ENCODE measurements at places on chromosomes 1 and 21. TPM values are rescaled to one million over a fixed set of nuclear protein-coding genes. Genes with fewer than 3 reads are reported as not detected.

DNA sequence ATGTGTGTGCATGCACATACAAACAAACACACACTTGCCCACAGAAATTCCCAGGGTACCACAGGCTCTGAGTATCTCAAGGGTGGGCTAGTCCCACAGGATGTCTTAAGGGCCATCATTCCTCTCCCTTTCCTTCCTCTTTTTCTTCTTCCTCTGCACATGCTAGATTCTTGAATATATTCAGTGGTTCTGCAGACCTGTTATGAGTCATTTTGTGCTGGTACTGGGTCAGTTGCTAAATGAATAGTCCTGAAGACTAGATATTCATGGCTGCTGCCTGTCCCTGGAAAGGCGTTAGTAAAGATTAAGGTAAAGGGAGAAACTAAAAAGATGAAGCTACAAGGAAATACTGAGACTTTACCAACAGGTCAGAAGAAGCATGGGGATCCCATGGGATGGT, 256.7 kb upstream of the KIAA0040 start:
- DNase-seq, result no peak

GRCh38 chr1:40693425-40693824, 1.9 kb downstream of the NFYC start:
- no peak for DNase-seq

DNA sequence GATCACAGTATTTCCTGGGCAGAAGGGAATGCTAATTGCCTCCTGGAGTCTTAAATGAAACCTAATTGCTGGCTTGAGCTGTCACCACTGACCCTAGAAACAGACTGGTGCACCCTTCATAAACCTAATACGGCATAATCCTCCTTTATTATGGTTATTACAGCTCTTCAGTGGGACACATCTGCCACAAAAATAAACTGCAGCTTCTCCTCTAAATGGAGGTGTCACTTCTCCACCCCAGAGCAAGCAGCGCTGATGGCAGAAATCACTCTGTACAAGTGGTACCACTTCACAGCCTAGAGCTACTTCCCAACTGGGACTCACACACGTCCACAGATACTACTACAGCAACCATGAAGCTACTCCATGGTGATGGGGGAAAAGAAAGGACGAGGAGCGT, 11.1 kb downstream of the PTPN14 start:
- DNase-seq, result no peak

DNA sequence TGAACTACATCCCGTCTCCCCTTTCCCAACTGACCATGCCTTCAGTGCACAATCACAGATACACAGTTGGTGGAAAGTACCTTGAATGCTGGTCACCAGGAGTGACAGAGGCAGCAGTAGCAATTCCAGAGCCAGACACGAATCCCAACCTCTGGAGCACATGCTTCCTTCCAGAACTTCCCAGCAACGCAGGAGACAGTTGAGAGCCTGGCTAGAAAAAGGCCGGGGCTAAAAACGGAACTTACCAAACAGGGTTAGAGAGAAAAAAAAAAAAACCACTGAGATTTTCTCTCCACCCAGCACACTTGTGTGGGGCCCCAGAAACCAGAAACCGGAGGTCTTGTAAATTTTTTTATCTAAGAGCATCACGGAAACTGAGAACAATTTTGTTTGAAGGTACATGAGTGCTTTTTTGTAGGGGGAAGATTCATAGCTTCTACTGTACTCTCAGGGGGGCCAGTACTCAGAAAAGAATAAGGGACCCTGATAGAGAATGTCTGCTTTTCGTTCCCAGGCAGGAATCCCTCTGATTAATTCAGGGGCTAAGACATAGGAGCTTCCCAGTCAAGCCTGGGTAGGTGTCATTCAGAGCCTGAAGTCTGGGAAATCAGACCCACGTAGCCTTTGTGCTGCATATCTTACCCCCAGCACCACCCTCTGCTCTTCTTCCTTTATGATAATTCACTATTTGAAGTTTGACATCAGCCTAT, at the start of gene CD48:
Gene CD48 (minus strand): TSS at position 221 of the 710 bp plus-strand sequence. CDS start 59 bp downstream, at position 162.
- DNase-seq, result no peak

- DNase-seq, result no peak
Observed at GRCh38 chr1:1941868-1942752, 23.0 kb upstream of the TMEM52 start.

- no peak for DNase-seq
Observed at GRCh38 chr1:27605796-27606707, 2.1 kb upstream of the AHDC1 start.

DNA sequence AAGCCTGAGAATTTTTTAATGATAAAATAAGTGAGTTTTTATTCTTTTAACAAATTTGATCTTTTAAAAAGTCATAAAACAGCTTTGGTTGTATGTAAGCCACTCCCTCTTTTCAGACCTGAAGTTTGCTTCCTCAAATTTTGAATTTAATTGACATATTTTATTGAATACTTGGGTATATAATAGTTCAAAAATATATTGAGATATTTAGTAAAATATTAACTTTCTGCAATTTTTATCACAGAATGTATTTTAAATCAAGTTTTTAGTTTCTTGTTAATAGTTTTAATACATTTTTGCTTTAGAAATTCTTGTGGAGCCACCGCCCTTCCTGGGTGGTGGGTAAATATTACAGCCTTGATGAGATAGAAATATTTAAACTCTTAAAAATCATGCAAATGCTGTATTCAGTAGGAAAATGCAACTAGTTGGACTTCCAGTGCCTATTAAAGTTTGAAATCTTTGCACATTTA, 867 bp downstream of the PTPRC start:
- DNase-seq, result no peak

DNA sequence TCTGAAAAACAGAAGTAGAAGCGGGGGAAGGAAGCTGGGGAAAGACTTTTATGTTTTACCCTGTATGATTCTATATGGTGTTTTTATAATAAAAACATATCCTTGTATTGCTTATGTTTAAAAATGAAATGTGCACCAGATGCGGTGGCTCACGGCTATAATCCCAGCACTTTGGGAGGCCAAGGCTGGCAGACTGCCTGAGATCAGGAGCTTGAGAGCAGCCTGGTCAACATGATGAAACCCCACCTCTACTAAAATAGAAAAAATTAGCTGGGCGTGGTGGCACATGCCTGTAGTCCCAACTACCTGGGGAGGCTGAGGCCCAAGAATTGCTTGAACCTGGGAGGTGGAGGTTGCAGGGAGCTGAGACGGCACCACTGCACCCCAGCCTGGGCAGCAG, 155.4 kb downstream of the SMYD3 start:
- DNase-seq, result no peak

DNA sequence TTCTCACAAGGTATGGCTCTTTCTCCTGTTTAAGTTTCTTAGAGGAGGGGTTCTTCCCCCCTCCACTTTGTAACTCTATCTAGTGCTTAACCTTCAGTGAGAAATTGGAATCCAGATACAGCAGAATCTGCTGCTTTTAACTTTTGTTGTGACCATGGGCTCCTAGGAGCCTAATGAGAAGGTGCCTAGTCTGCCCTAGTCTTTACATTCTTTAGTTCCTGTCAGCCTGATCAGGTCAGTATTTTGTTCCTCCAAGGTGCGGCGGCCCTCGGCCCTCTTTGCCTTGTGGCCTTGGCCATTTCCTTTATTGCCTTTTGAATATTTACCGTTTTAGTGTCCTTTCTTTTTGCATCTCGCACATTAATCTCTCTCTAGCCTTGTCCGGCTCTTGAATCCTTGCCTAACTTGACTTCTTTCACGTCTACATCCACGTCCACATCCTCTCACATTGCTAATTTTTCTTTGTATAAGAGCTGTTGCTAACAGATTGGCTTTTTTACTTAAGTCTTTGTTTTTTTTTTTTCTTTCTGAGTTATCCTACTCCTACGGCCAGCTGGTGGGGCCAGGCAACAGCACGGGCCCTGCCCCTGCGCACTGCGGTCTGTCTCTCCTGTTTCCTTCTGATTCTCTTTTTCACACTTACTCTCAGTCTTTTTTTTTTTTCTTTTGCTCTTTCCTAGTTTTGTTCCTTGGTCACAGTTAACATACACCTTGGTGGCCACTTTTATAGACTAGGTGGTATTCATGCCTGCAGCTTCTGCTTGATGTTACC, 49.0 kb downstream of the SFPQ start:
- DNase-seq, result no peak

DNA sequence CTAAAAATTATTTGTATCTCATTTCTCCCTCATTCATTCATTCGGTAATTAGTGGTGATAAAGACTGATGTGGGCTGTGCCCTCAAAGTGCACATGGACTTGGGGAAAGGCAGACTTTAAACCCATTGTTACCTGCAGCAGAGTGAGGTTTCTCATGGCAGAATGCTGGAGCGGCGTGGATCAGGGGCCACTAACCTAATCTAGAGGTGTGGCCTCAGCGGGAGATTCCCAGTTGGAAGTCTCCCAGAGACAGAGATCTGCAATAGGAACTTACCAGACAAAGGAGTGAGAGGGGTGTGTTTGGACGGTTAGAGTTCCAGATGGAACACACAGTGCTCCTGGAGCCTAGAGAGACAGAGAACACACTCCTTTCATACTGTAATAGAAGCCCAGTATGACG, 73.5 kb downstream of the VPS26C start:
- no peak for DNase-seq

DNA sequence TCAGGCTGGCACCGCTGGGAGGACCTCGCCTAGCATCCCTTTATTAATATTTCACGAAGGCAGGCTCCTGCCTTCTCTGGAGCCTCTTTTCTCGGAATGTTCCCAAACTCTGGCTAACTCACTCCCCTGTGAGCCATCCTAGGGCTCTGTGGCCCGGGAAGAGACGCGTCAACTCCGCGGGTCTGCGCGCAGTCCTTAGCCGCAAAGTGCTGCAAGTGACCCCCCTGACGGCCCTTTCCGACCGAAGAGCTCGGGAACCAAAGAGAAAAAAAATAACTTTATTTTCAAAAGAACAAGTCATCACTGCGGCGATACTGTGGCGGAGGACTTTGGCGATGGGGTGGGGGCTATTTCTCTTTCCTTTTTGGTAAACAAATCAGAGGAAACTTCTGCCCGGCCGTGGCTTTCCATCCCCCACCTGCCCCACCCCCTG, 14.6 kb downstream of the NR5A2 start:
- DNase-seq, result no peak

DNA sequence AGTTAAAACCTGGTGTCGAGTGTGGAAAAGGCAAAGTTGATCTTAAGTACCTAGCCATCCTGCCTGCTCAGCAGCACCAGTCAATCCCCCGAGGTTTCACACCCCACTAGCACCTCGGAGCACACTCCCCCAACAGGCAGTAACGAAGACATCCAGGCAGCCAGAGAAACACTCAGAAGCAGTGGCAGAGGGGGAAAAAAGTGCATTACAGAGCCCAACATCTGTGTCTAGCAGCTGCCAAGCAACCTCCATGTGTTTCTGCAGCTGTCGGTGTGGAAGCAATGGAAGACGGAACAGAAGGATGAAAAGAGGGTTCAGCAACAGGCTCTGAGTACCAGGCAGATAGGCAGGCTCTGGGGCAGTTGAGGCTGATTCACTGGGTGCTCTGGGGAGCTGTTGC, 73.4 kb upstream of the PROX1 start:
- no peak for DNase-seq

- no peak for DNase-seq
Observed at GRCh38 chr1:36346741-36347370, 23.4 kb upstream of the EVA1B start.

GRCh38 chr21:40731206-40731605, 115.8 kb downstream of the DSCAM start:
- no peak for DNase-seq

- DNase-seq, result no peak
Observed at GRCh38 chr21:27569831-27570230, 602.9 kb upstream of the ADAMTS5 start.

GRCh38 chr21:45542667-45543370, 579 bp upstream of the SLC19A1 start:
- DNase-seq, result no peak

DNA sequence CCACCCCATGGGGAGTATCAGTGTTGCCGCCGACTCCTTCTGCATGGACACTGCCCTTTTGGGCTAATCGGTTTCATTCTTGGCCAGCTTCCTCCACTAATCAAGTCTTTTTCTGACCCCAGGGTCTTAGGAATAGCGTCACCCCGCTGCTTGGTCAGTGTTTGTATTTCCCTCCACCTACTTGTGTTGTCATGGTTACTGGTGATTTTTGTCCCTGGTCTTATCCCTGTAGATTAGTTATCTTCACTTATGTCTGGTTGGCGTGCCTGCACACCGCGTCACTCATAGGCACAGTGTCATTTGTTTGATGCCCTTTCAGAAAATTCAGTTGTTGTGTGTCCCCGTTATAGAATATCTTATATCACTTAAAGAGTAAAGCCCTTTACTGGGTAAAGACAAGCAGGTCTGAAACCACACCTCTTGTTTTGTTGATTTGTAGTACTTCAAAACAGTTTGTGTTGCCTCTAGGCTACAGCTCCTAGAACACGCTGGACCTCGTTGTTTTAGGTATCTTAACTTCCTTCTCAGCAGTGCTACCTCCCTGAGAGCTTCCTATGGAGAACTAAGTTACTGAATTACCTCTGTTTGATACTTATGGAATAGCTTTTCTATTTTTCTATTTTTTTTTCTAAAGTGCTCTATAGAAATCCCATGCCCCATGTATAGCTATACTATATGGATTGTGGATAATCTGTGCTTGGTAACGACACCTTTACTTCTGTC, 868 bp downstream of the PPP1R12B start:
- DNase-seq, result peak; percentile 48

DNA sequence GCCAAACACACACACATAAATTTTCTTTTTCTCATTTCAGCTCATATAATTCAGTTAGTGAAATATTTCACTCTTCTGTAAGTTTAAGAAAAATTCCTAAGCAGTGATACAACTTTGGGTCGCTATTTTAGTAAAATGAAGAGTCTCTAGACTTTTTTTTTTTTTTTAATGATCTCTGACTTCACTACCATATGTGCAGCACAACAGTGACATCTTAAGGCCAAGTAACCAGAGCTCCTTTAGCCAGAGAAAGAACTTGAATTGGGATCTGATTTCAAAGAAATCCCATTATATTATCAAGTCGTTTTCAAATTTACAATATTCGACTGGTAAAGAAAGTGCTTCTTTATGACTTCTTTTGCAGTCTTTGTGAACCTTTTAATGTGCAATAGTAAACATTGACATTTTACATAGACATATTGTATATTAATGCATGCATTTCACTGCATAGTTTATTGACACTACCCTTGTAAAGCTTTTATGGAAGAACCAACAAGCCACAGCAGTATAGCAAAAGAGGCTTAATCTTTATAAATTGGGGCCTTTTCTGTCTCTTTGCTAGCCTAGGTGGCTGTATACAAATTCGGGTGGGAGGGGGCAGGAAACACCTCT, 62.2 kb downstream of the LRRC40 start:
- DNase-seq, result no peak

GRCh38 chr1:238138059-238138626, 247.4 kb upstream of the ZP4 start:
- DNase-seq, result no peak

GRCh38 chr1:41884256-41885230, 34.2 kb downstream of the HIVEP3 start:
- DNase-seq, result no peak

SHISA4 gene
- total RNA-seq, result 6.2 TPM

ACTA1 gene
- total RNA-seq, result under 0.01 TPM

GPX7 gene
- total RNA-seq, result 20.7 TPM

ADAM30 gene
- total RNA-seq, result not detected

FAM163A gene
- total RNA-seq, result 0.51 TPM

LAD1 gene
- not detected for total RNA-seq

PERM1 gene
- total RNA-seq, result not detected

RFX5 gene
- total RNA-seq, result 48.7 TPM

CACNA1S gene
- total RNA-seq, result not detected

ADAMTS4 gene
- total RNA-seq, result 15.8 TPM
